Stimulated activated effector memory CD8-positive, alpha-beta T cell treated with anti-CD3 and anti-CD28 coated beads, Interleukin-12 subunit alpha, Interleukin-12 subunit beta, amount 100 ng/mL, for 72 hours (primary cell): ENCODE measurements at places on chromosomes 2 and 18.

- DNase-seq = no peak
Observed at GRCh38 chr2:21710031-21710430, 586.3 kb downstream of the TDRD15 start.

GRCh38 chr2:118856330-118856977 lies 9.0 kb upstream of the EN1 start:
- no peak for DNase-seq

GRCh38 chr2:203690117-203690431 lies 16.4 kb upstream of the CD28 start:
- no peak for DNase-seq

GRCh38 chr2:231613331-231613662 lies 20.6 kb downstream of the TEX44 start:
- no peak for DNase-seq

DNA sequence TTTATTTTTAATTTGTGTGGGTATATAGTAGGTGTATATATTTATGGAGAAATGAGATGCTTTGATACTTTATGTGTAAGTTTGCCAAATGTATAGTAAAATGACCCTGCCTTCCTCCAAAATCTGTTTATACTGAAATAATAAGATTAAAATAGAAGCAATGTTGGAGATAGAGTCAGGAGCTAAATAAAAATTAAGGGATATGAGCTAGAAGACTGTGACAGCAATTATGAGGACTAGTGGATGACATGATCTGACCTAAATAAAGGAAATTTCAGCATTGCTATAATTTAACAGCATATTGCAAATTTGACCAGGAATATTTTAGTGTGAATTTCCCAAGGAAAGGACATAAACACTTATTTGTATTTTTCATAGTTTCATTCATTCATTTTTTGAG lies 60.7 kb downstream of the ITGB6 start:
- DNase-seq = no peak

DNA sequence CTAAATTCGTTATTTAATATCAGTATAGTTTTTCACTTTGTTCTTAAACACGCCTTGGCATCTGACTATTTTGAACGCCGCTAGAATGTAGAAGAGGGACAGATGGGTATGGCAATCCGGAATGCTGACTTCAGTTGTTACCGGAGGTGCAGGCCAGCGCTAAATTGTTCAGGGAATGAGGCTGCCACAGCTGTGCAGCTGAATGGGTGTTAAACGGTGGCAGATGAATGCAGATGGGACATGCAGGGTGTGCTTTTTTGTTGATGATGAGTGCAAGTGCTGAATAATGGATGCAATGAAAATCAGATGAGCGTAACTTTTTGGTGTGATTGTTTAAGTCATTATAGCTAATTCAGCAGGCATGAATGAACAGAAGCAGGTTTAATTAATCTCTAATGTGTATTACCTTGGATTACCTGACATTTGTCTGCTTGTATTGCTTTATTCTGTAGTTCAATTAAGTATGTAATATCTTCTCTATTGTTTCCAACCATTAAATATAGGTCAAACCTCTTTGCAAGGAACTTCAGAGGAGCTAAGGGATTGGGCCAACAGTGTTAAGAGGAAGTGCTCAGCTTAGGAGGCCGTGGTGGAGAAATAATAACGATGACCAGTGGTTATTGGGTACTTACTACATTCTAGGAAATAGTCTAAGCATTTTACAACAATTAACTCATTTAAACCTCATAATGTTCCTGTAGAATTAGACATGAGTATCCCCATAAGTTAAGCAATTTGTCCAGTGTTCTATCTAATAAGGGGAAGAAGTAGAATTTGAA lies 11.9 kb upstream of the CREG2 start:
- no peak for DNase-seq

GRCh38 chr2:20208476-20208859 lies 16.5 kb downstream of the SDC1 start:
- DNase-seq = no peak

DNA sequence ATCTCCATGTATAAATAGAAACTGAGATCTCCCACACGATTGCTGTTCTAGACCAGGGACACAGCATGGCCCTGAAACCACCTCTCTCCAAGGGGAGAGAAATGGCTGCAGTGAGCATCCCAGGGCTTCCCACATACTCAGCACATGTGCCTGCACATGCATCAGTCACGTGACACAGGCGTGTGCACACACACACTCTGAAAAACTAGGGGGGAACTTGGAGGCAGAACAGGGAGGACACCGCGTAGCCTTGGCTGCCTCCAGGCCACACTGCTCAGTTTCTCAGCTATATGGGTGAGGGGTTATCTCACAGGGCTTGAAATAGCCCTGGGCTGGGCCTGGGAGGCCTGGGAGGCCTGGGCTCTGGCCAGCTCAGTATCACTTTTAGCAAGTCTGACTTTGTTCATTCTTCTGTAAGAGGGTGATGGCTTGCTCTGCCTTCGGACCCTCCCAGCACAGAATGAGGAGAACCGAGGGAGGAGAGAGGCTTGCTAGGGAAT lies 66.9 kb downstream of the EMX1 start:
- DNase-seq = no peak

GRCh38 chr2:28624793-28625701 lies 126.6 kb upstream of the PPP1CB start:
- peak; percentile 61 for DNase-seq

DNA sequence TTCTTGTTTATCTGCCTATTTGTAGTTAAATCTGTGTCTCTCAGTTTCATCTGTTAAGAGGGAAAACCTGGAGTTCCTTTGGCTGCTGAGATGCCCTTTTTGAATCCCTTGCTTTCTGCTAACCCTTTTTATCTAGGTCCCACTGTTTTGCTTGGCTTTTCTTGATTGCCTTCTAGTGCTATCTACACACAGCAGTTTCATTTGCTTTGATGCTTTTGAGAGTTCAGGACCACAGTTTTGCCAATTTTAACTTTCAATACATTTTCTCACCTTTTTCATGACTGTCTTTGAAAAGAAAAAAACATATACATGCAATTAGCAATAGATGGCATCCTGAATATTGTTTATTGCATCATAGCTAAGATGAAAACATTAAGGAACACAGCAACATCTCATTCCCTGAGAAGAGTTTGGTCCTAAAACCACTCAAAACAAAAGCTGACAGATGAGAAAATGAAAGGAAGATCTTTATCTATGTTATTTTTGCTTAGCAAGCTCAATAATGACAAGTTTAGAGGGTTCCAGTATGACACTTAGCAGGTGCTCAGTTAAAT lies 241.4 kb upstream of the MEX3C start:
- no peak for DNase-seq

- DNase-seq = no peak
Observed at GRCh38 chr2:15802657-15803542, 137.4 kb upstream of the MYCN start.

DNA sequence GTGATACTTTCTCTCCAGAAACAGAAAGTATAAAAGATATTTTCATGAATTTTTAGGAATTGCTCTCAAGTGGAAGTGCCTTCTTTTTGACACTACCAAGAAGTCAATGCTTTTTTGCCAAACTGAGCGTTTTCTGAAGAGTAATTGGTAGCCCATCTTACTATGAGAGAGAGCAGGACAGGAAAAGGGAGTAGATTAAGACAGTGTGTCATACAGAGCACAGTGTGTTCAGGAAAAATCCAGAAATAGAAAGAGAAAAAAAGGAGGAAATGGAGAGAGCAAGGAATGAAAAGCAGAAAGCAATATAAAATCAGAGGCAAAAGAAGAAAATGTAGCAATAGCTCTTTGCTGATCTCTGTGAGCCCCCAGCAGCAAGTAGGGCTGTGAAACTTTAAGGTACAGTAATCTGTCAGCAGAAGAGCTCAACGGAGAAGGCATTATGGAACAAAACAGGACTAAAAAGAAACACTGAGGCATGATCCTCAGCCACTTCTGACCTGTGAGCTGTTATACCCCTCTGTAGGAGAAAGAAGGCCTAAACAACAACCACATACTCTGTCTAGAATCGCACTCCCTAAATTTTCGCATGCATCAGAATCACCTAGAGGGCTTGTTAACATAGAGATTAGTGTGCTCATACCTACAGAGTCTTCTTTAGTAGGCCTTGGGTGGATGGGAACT lies 15.0 kb upstream of the PGAP1 start:
- no peak for DNase-seq

- DNase-seq = no peak
Observed at GRCh38 chr18:74337155-74337911, 21.7 kb downstream of the C18orf63 start.

GRCh38 chr2:18749912-18750526 lies 160.7 kb upstream of the NT5C1B start:
- peak; percentile 5 for DNase-seq

DNA sequence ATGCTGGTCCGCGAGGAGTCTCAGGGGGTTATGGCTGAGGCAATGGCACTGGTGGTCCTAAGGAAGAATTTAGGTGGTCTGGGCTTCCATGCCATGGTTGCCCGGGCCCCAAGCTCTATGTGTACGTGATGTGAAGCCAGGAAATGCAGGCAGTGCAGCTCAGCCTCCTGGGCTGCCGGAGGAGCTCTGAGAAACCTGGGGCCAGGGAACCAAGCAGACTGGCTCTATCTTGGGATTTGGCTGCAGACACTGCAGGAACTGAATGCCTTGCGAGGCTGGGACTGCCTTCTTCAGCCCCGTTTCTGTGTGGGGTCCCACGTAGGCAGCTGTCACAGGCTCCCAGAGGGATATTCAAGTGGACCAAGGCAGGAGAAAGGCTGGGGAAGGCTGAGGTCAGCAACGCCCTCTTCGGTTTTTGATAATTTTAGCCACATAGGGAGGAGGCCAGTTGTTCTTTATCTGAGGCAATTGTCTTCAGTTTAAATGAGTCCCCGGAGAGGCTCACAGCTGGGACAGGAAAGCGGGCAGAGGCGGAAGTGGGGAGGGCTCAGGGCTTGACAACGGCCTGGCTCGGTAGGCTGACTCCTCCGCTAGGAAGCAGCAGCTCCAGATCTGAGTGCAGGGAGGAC lies 77.7 kb downstream of the RHOB start:
- DNase-seq = no peak

DNA sequence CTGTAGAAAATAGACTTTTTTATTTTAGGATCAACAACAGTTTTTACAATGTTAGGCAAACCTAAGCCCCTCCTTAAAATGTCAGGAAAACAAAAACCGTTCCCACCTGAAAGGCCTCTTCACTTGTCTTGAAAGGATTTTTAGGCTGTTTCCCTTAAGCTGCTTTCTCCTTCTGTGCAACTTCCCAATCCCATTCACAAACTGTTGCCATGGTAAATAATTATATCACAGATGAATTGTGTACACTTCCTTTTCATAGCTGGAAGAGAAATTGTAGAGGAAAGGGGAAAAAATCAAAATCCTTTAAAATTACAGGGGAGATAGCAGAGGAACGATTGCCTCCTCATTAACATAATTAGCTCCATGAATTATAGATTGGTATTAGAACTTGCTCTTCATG lies 1488.0 kb upstream of the CELF4 start:
- no peak for DNase-seq

DNA sequence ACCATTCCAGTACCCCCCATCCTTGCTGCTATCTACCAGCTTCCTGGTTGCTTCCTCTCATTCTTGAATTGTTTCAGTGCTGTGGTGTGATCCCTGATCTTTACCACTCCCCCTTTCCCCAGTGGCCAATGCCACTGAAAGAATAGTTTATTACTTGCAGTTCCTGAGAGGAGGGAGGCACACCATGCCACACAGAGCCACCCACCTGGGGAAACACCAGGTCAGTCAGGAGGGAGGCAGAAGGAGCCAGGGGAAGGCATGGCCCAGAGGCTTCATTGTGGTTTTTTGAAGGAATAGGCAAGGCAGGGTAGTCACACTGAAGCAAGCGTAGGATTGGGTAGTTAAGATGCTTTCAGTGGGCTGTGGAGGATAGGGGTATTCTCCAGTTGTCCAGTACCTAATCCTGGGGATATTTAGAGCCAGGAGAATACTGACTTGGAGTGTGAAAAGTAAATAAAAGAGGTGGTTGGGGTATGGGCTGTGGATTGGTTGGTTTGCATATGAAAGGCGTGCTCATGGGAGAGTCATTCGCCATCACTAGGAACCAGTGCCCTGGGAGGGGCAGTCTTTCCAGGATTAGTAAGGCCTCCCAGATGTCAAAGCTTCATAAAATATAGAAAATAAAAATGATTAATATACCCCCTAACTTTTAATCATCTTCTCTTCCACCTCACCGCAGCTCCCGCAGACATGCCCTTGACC lies 6.7 kb upstream of the TMEM177 start:
- DNase-seq = no peak

DNA sequence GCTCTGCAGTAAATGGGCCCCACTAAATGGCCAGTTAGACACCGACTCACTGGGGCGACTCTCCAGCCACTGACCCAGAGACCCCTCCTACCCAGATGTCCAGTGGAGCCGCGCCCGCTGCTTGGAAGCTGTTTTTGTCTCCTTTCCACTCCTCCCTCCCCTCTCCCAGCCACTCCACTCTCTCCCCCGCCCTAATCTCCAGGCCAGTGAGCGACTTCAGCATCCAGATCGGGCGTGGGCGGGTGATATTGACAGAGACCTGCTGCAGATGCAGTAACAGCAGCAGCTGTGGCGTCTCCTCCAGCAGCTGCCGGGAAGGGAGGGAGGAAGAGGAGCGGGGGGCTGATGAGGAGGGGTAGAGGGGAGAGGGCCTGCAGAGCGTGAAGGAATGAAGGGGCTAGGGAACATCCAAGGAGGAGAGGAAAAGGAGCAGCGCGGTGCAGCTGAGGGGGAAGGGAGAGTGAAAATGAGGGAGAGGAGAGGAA lies at the start of gene SCN7A:
TSS of gene SCN7A (minus strand) at position 110 of the 485 bp plus-strand sequence. CDS start 16,553 bp downstream, outside the sequence.
- no peak for DNase-seq

GRCh38 chr2:163264341-163264740 lies 425.8 kb upstream of the KCNH7 start:
- no peak for DNase-seq

GRCh38 chr2:196088203-196088602 lies 19.6 kb upstream of the DNAH7 start:
- no peak for DNase-seq

DNA sequence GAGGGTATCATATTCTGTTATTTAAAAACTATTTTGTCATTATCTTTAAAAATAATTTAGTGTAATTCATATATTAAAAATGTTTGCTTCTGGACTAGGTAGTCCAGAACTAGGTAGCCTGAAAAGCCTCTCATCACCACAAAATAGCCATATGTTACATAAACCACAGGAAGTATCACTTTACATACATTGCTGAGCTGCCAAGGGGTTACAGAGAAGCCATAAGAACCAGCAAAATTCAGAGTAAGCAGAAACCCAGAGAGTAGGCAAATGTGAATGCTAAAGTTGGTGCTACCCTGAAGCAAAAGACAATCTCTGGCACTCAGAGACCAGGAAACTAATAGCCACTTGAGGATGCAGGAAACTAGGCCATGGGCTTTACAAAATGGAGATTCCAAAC lies 60.9 kb downstream of the LOXHD1 start:
- no peak for DNase-seq

DNA sequence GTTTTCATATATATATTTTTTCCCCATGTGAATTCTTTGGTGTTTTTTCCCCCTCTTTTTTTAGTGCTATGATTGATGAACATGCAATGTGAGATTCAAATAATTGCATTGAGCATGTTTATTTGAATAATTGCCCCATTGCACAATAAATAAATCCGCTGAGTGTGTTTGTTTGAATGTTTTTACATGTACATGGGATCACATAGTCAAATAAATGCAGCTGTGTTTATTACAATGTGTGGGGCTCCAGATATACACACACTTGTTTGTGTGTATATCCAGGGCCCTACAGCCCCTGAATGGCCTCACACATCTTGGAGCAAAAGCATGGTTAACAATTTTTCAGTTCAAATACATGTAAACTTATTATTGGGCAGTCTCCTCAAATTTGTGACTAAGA lies 134.5 kb downstream of the ZEB2 start:
- no peak for DNase-seq

GRCh38 chr18:36492604-36493329 lies 195.3 kb downstream of the FHOD3 start:
- DNase-seq = no peak
